ENCODE measurements at places on chromosomes 11 and 22.

- no peak for DNase-seq
Observed at GRCh38 chr11:2301631-2302305, at the start of the genes C11orf21 and TSPAN32. TSS of gene C11orf21 (minus strand) at chr11:2301918. CDS start at chr11:2301808, 110 bp downstream. TSS of gene TSPAN32 (plus strand) at chr11:2302013. CDS start at chr11:2302150, 137 bp downstream.

GRCh38 chr11:68107689-68108088 is 13.5 kb downstream of the CHKA start:
- peak; percentile 72 for DNase-seq

GRCh38 chr11:20102397-20102796 is 57.9 kb downstream of the DBX1 start:
- DNase-seq: no peak

GRCh38 chr11:5791165-5791564 is at the start of gene OR52N1:
TSS of gene OR52N1 (minus strand) at chr11:5791265. CDS start at chr11:5788816, 2,449 bp downstream.
- no peak for DNase-seq

- no peak for DNase-seq
Observed at GRCh38 chr11:45171550-45171949, 25.1 kb downstream of the PRDM11 start.

DNA sequence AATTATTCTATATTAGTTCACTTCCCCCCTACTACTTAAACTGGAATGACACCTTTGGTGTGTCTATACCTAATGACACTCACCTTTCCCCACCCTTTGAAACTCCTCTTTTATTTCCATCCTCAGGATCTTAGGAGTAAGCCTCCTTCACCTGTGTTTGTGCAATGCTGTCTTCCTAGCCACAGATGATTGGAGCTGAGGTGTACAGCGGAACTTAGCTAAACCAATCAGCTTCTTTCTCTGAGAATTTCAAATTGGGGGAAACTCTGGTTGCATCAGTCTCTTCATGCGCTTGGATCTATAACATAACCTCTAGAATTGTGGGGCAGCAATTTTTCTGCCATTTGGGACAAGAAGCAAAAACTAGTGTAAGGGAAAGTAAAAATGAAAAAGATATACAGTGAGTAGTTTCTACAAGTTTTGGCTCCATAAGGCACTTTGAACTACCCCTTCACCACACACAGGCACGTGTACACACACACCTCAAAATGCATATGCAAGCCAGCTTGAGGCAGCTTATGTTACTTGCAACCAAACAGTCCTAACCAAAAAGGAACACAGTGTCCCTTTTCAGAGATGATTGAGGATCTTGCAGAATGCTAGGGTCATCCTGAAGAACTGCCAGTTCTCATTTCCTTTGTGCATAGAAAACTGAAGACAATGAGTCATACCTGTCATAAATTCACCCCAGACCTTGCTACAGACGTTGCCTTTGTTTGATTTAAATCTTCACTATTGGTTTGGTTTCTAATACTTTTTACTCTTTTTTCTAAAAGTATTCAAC is 36.0 kb upstream of the LDLRAD3 start:
- no peak for DNase-seq

GRCh38 chr11:77617892-77618291 is 19.7 kb downstream of the CLNS1A start:
- DNase-seq: no peak

- DNase-seq: no peak
Observed at GRCh38 chr11:69080257-69080995, 31.7 kb downstream of the TPCN2 start.

DNA sequence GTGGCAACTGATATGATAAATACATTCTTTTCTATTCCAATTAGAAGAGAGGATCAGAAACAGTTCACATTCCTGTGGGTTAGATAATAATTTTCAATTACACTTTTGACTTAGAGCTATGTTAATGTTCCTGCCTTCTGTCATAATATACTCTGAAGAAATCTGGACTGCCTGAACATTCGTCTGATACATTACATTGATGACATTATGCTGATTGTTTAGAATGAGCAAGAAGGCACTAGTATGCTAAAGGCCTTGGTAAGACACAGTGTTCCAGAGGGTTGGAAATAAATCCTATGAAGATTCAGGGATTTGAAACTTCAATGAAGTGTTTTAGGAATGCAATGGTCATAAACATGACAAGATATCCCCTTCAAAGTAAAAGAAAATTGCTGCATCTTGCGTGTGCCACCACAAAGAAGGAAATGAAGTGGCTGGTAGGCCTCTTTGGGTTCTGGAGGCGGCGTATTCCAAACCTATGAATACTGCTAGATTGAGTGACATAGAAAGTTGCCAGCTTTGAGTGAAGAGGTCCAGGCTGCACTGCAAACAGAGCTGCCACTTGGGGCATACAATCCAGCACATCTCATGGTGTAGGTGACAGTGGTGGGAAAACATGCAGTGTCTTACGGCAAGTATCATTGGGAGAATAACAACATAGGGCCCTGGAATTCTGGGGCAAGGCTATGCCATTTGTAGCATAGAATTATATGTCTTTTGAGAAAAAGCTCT is 21.2 kb upstream of the PDE3B start:
- no peak for DNase-seq

DNA sequence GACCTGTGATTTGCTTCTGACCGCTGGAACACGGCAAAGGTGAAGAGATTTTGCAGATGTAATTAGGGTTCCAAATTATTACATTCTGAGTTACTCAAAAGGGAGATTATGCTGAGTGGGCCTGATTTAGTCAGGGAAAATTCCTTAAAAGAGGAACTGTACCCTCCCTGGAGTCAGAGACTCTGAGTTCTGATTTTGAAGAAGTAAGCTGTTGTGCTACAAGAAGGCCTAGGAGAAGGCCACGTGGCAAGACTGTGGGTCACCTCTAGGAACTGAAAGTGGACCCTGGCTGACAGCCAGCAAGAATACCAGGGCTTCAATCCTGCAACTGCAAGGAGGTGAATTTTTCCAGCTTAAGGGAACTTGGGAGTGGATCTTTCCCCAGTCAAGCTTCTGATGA is 45.3 kb downstream of the CHRDL2 start:
- no peak for DNase-seq

- DNase-seq: no peak
Observed at GRCh38 chr22:50136581-50137015, 33.9 kb upstream of the PANX2 start.

GRCh38 chr11:64720167-64720566 is 2.8 kb downstream of the NRXN2 start:
- DNase-seq: no peak

DNA sequence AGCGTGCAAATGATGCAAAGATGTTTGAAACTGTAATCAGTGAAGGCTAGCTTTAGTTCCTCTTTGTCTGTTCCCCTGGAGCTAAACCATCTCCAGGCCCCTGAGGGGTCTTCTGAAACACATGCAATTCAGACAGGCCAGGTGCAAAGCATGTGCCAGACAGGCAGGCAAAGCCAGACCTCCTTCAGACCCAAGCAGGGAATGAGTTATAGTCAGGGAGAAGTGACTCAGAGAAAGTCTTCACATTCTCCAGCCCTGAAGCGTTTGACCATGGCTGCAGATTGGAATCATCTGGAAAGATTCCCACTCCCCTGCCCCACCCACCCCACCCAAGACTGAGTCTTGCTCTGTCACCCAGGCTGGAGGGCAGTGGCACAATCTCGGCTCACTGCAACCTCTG is 187.0 kb upstream of the ISX start:
- DNase-seq: no peak

DNA sequence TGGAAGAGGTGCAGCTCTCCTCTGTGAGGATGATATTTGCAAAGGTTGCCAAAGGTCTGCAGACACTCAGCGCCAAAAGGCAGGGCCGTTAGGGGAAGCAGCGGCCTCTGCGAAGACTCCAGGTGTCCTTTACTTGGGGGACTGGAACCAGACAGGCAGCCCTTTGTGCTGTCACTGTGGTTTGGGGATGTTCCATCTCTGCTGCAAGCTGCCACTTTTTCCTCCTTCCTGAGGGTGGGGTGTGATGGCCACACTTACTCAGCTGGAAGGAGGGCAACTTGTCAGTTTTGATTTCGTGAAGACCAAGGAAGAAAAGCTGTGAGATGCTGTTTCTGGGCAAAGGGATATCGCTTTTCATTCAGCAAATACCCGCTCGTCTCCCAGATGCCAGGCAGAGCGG is 96.5 kb upstream of the PRR5 start:
- DNase-seq: no peak

DNA sequence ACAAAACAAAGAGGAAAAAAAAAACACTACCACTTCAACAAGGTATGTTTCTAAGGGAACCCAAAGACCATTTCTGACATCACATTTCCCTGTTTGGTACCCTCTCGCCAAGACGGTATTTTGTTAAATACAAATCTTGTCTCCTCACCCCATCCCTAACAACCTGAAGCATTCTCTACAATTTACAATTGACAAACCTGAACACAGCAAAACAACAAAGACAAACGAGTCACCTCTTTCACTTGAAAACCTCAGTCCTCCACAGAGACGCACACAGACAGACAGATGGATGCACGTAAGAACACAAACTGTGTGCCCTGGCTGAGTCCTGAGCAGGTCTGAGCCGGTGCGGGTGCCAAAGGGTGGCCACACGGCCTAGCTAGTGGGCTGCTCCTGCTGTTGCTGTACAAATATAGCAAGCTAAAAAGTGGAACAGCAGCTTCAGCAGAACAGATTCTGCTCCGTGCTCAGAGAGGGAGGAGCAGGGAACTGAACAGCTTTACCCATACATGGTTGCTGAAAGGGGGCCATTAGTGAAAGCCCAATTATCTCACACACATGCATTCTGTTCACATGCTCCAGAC is 28.5 kb downstream of the CELF1 start:
- DNase-seq: no peak

GRCh38 chr11:92837595-92837994 is 131.9 kb upstream of the MTNR1B start:
- no peak for DNase-seq

DNA sequence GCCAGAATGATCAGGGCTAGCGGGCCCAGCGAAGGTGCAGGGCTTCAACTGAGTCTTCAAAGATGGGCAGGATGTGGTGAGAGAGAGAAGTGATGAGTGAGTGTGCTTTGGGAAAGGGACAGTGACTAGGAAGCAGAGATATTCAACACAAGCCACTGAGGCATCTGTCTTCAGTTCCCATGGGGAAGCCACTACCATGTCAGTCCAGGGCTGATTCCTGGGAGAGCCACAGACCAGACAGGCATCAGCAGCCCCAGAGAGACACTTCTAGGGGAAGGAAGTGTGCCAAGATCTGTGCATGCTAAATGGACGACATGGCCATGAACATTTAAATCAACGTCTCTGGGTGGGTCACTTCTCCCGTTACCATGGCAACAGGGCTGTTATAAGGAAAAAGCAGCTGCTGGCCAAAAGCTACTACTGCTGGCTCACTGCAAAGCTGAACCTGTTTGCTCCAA is 28.5 kb downstream of the P4HA3 start:
- no peak for DNase-seq

- no peak for DNase-seq
Observed at GRCh38 chr11:40506226-40506625, 953.2 kb downstream of the LRRC4C start.

DNA sequence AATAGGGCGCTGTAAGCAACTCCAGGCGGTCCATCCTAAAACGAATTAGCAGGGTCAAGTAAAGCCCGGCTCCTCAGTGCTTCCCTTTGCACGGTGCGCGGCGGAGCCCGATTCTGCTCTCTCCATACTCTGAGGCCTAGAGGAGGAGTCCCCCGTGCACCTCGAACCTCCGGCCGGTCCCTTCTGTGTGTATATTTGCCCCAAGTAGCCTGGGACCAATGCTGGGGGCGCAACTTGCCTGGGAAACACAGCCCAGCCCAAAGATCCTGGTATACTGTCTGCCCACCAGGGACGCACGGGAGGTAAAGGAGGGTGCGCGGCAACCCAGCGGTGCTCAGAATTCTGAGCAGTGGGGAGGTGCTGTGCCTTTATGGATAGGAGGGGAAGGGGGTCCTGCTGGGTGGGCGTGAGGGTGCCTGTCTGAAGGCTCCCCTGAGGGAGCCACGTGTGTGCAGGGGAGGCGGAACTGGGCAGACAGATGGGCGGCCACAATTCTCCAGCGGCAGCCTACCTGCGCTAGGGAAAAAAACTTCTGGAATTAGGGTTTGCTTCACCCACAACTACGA is 4.8 kb upstream of the TBX1 start:
- DNase-seq: no peak

DNA sequence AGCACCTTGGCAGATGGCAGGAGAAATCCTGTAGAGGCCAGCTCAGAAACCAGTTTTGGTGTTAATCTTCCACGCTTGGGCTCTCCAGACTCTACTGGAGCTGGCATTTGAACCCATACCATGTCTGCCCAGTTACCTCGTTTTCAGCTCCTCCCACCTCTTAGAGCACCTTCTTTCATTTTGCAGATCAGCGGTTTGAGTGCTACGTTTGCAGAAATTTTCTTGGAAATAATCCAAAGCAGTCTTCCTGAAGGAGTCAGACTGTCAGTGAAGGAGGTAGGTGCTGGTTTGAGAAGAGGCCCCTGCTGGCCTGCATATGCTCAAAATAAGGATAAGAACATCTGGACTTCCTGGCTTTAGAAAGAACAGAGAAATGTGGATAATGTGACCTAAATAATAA is 13.7 kb downstream of the COA4 start:
- DNase-seq: no peak

DNA sequence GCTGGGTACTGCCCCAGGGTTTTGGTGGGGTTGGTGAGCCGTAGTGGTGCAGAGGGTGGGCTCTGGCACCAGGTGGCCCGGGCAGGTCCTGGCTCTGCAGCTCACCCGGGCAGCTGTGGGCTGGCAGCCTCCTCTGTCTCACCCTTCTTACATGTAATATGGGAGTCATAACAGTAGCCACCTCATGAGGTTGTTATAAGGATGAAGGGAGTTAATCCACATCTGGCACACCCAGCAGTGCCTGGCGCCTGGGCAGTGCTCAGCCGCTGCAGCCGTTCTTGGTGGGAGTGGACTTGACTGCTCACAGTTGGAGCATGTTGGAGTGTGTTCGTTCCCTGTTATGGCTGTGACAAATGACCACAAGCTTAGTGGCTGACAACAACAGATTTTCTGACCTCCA is 28.7 kb downstream of the IGHMBP2 start:
- DNase-seq: no peak

DNA sequence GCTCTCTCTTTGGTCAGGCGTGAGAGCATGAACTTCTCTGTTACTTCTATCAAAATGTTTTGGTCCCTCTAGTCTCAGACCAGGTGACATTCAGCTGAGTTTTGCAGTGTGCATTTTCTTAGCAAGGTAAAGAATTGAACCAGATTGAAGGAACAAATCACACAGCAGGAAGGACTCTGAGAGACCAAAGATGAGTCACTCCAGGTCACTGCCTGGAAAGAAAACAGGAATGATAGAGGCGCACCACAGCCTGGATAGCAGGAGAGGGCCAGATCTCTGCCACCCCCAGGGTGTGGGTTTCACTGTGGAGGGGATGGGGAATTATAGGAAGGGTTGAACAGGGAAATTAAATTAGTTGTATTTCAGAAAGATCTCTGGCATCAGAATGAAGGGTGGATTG is 788.3 kb downstream of the NTM start:
- DNase-seq: no peak

DNA sequence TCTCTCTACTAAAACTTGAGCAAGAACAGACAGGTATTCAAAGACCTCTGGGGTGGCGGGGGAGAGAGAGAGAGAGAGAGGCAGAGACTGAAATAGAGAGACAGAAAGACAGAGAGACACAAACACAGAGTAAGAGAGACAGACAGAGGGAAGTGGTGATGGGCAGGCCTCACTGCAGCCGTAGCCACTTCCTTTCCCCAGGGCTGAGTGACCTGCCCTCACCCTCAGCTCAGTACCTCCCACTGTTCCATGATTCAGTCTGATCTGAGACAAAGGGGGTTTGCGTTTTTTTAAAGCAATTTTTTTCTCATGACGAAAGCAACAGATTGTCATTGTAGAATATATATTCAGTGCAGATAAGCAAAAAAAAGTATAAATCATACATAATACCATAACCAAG is 607.9 kb upstream of the B3GAT1 start:
- no peak for DNase-seq

- peak; percentile 99 for DNase-seq
Observed at GRCh38 chr11:67613960-67614715, 7.4 kb downstream of the NDUFV1 start.
